ENCODE measurements at places on chromosomes 5 and 9.

GRCh38 chr5:179421144-179421901 lies 76.1 kb upstream of the ADAMTS2 start:
- no peak for DNase-seq

GRCh38 chr9:76716085-76716672 lies 48.1 kb upstream of the PCA3 start:
- DNase-seq: no peak

- DNase-seq: no peak
Observed at GRCh38 chr5:119250946-119251901, 104.6 kb upstream of the TNFAIP8 start.

GRCh38 chr5:102762095-102762534 lies 7.0 kb downstream of the PAM start:
- DNase-seq: no peak

DNA sequence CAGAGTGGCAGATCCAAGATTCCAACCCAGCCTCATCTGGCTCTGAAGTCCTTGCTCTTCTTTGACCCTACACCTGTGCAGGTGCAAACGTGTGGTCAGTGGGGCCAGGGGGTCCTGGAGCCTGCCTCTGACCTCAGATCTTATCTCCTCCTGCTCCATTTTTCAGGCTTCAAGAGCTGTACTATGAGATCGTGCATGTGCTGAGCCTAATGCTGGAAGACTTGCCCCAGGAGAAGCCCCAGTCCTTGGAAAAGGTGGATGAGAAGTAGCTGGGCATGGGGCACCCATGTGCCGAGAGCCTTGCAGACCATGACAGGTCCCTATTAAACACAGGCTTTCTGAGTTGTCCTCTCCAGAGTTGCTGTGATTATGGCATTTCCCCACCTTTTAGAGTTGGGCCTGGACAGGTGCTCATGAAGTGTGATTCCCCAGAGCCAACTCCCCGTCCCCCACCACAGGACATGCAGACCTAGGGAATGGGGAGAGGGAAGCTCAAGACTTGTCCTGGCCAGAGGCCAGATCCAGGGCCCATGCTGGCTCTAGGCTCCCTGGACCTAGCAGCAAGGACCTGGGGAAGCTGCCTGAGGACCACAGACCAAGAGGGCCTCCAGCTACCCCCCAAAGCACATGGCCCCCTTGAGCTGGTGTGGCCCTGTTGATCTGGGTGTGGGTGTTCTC lies 22.5 kb downstream of the PITX1 start:
- no peak for DNase-seq

DNA sequence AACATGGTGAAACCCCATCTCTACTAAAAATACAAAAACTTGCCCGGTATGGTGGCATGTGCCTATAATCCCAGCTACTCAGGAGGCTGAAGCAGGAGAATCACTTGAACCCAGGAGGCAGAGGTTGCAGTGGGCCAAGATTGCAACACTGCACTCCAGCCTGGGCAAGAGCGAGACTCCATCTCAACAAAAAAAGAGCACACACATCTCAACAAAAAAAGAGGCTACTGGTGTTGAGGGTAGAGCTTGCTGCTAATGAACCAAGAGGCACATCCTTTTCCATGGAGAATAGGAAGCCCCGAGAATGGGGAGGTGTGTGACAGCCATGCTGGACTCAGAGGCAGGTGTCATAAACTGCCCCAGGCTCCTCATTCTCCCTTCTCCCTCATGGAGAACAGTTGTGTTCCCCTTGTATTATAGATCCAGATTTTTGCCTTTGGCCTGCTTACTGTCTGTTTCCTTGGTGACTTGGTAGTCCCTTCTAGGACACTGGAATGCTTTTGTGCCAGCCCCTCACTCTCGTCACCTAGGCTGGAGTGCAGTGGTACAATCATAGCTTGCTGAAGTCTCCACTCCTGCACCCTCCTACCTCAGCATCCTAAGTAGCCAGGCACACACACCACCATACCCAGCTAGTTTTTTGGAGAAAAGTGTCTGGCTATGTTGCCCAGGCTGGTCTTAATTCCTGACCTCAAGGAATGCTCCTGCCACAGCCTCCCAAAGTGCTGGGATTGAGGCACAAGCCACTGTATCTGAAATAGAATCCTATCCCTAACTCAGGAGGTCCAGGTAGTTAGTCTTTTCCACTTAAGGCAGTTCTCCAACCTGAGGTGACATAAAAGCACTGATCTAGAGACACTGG lies 5.1 kb downstream of the RPL12 start:
- no peak for DNase-seq

DNA sequence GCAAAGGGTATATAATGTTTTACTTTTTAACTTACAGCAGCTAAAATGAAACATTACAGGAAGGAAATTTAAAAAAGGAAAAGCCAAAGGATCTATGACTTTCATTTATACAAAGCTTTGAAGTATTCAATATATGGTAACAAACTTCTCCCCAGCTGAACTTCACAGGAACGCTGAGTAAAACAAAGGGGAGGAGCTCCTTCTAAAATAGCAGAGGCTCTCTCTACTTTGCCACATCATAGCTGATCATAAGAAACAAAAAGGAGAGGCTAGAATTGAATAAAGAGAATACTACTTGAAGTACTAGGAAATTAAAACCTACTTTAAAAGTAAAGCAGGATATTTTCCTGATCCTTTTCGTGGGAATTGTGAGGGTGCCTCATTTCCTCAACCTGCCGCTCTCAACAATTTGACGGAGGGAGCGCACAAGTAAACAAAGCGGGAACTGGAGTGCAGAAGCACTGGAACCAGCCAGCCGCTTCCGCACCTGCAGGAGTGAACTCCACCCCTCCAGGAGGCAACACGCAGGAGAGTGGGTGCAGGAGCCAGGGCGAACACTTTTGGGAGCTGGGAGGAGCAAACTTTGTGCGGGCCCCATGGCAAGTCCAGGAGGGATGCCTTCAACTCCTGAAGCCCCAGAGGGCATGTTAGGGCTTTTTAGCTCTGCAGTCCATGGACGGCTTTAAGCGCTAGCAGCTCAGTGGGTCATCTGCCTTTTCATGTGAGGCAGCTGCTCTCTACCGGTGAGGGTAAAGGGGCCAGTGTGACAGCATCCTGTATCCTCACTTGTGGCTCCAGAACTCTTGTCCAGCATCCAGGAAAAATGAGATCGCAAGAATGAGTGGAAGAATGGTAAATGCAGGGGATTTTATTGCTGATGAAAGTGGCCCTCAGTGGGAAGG lies 757.4 kb downstream of the PTPRD start:
- DNase-seq: no peak

DNA sequence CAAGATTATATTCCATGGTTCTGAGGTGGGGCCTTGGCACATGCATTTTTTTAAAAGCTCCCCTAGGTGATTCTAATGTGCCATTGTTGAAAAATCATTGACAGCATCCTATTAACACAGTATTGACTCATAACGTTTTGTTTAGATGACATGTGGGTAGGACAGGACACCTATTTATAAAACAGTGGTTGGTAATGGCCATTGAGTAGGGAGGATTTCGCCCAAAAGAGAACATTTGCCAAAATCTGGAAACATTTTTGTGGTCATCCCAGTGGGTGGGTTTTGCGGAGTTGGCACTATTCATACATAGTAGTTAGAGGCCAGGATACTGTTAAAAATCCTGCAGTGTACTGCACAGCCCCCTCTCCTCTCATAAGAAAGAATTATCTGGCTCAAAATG lies 6.4 kb upstream of the CHD1 start:
- DNase-seq: no peak
